ENCODE measurements at places on chromosomes 7 and 10.

DNA sequence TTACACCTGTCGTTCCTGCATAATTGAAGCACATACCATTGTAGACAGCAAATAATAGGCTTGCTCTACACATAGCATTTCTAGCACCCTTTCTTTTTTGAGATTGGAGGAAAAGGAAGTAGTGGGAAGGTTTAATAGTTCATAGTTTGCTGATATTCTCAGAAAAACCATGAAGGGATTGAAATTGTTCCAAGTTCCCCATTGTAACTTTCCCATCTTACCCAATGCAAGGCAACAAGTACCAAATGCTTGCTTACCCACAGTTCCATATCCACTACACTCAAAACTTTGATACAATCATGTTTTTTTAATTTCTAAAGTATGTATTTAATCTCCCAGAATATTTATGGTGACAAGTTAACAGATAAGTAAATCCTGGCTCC, 13.8 kb downstream of the CYP3A5 start:
- DNase-seq = no peak

DNA sequence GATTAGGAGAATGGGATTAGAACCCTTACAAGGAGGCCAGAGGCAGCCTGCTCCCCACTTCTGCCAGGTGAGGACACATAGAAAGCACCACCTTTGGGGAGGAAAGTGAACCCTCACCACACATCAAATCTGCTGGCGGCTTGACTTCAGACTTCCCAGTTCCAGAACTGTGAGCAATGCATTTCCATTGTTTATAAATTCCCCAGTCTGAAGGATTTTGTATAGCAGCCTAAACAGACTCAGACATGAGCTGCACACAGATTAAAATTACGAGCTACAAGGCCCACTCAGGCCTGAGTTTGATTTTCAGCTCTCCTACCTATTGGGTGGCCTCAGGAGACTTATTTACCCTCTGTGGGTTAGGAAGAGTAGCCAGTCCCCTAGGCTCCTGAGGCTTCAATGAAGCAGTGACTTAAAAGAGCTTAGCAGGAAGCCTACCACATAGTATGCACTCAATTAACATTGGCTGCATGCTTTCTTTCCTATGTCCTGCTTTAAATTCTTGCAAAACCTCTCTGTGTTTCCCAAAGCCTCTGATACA, 350.7 kb upstream of the ZMIZ1 start:
- DNase-seq = no peak

DNA sequence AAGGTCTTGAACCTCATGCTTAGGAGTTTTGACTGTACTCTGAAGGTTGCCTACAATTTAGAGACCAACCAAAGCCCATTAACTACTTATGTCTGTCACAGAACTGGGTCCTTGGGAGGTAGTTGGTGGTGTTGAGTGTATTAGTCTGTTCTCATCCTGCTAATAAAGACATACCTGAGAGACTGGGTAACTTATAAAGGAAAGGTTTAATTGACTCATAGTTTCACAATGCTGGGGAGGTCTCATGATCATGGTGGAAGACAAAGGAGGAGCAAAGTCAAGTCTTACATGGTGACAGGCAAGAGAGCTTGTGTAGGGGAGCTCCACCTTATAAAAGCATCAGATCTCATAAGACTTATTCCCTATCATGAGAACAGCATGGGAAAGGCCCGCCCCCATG, 319.6 kb upstream of the ZMIZ1 start:
- no peak for DNase-seq

- DNase-seq = peak; percentile 72
These were observed 1061.2 kb downstream of the KCNMA1 start for GRCh38 chr10:76576276-76576962.

GRCh38 chr10:124660404-124661125, 83.6 kb downstream of the FAM53B start:
- no peak for DNase-seq

DNA sequence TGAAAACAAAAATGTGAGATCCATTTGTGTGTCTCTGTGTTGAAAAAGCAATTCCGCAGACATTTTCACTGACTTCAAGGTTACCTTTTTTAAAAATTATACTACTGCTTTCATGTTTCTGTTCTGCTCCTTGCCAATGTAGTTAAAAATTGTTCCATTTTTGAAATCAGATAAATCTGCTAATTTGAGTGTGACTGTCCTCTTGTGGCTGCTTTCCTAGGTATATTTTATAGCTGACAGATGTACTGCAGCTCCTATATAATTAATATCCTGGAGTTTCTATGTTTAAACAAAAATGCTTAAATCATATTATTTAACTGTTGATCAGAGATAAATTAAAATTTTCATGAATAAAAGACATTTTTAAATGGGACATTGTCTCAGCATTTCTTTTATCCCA, 177.6 kb upstream of the LRRTM3 start:
- DNase-seq = peak; percentile 23

Measured in adipocyte (in vitro differentiated cells).